SK-N-MC (cell line): ENCODE measurements at places on chromosomes 16 and 17.

GRCh38 chr16:4158143-4159093, 42.2 kb upstream of the ADCY9 start:
- no peak for DNase-seq

DNA sequence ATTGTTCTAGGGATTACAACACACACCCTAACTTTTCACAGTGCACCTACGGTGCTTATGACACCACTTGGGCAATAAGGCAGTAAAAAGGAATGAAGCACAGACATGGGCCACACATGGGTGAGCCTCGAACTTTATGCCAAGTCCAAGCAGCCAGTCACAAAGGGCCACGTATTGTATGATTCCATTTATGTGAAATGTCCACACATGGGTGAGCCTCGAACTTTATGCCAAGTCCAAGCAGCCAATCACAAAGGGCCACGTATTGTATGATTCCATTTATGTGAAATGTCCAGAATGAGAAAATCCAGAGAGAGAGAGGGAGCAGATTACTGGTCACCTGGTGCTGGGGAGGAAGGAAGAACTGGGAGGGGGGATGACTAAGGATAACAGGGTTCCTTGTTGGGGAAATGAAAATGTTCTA, 22.2 kb downstream of the RMI2 start:
- no peak for DNase-seq

DNA sequence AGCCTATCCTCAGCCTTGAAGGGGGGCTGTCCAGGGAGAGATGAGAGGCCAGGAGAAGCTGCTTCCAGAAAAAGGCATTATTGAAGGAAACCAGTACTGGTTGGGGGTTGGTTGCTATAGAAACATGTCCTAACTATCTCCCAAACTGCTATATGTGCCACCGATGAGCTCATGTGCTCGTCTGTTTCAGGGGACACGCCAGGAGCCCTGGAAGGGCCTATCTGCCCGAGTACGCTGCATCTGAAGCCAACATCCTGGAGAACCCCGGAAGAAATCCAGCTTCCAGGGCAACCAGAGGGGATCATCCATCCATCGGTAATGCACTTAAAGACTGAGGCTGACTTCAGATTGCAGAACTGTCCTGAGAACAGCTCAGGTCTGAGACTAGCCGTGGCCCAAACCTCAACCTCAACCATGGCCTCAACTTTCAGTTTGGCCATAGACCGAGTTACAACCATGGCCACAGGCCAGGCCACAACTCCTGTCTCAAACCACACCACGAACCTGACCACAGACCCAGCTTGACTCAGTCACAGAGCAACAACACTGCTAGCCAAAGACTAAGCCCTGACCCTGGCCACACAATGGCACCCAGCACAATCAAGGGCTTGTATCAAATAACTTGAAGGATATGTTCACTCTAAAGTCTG, 10.2 kb downstream of the PITPNM3 start:
- no peak for DNase-seq

DNA sequence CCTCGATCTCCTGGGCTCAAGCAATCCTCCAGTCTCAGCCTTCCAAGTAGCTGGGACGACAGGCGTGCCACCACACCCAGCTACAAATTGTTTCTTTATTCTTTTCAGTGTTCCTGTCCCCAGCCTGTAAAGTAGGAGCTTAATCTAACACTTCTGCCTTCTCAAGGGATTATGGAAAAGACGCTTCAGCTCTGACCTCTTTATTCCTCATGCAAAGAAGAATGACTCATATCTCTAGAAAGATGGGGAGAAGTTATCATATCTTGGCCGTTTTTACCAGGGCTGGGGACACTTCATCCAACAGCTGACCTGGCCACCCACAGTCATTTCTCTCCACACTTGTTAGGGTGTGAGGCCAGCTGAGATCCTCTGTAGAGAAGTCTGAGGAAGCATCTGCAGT, 172.6 kb downstream of the HAPSTR1 start:
- no peak for DNase-seq

GRCh38 chr17:40514013-40514875, 12.8 kb upstream of the TNS4 start:
- DNase-seq = no peak

DNA sequence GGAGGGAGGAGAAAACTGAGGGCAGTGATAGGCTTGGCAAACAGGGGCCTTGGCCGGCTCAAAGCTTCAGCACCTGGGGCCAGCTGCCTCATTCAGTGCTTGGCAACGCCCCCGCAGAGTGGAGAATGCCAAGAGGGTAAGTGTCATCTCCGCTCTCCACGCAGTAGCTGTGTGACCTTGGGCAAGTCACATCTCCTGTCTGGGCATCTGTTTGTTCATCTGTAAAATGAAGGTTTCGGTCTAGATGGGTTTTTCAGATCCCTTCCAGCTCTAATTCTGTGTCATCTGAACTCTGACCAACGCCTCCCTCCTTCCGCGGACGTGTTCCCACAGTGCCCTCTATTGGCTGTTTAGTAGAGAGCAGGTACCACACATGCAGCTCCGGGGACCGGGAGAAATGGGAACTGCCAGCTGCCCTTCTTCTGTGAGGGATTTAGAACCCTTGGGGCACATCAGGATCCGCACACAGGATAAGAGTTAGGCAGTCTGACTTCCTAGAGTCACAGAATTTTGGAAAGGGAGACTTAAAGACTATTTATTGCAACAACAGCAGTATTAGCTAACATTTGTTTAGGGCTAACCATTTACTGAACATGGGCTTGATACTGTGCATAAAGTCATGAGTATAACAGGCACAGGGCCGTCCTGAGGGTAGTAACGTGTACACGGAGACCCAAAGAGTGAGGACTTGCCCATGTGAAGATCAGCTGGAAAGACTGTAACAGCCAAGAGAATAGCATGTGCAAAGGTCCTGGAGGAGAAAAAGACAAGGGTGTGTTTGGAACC, 26.8 kb downstream of the GP2 start:
- no peak for DNase-seq

DNA sequence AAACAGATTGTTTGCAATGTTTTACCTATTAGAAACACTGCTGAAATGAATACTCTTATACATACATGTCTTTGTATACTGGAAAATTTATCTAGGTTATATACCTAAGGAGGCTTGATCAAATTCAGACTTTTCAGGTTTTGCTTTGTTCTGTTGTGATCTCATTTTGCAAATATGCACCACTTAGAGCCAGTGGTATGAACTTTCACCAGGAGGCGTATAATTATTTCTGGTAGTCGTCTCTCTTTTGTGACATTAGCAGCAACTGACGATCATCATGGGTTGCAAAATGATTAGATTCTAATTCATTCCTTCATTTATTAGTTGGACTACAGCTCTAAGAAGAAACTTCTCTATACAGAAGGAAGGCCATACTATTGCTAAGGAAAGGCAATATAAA, 26.9 kb downstream of the AP1G1 start:
- DNase-seq = no peak

GRCh38 chr16:2824626-2825025, 5.5 kb upstream of the ZG16B start:
- DNase-seq = no peak

- DNase-seq = no peak
These were observed 132.2 kb downstream of the SPECC1 start for GRCh38 chr17:20141198-20141972.

DNA sequence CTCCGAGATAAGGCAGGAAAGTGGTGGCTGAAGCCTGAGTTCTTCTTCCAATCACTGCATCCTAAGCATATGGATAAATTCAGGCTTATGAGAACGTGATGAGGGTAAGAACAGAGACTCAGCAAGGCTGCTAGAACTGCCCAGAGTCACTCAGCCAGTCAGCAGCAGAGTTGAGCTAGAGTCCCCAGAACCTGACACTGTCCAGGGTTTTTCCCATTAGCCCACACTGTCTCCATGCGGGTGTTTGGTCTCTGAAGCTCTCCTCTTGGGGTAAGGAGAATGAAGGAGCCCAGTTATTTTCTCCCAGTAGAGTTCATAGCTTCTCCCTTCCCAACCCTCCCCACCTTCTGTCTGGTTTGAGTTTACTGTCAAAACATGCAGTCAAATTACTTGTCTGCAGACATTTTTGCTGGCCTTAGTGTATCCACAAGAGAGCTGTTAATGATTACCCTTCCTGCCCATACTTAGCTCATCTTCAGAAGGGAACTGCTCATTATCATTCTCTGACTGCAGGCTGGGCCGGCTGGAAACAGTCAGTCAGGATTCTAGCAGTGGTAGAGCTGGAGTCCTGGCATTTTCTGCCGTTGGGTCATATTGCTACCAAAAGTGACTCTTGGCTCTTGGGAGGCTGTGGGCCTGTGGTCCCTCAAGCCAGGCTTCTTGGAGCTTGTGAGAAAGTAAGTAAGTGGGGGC, 460.0 kb downstream of the HS3ST3B1 start:
- no peak for DNase-seq

DNA sequence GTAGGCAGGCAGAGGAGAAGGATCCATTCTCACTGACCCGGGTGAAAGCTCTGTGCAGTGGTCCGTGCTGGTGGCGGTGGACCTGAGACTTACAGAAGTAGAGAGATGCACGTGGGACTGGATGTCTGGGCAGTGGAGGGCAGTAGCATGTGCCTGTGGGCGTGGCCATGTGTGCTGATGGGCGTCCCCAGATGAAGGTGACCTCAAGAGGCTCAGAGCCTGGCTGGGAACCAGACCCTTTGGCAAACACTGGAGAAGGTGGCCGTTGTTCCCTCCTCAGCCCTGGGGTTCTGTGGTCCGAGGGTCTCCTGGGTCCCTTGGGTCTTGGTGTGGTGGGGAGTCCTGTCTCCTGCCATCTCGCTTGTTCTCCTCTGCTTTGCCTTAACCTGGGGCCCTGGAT, 15.6 kb downstream of the WSCD1 start:
- DNase-seq = no peak

DNA sequence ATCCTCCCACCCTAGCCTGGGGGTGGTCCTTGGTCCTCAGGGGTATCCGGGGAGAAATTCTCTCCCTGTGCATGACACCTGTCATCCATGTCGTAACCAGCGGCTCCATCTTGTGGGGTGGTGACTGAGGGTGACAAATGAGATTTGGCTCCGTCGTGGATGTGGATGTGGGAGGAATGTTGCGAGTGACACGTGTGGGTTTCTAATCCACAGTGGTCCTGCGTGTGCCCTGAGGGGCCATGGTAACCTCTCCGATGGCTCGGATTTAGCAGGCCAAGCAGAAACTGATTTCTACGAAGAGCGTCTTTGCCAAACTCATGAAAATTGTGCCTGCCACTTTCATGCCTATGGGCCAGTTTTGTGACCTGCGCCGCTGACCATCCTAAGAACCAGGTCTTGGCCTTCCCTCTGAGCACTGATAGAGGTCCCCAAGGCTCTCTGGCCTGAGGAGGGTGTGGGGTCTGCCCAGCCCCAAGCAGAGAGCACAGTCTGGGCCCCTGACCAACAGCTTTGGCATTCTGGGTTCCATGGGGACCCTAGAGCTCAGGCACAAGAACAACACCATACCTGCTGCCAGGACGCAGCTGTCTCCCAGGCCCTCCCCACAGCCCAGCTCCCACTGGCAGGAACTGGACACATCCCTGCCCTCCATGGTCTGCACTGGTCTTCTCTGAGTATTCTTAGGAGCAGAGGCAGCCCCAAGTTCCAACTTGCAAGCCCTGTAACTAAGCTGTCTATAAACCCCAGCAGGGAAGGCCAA, 79.0 kb downstream of the AMFR start:
- DNase-seq = no peak

- DNase-seq = no peak
These were observed 2.4 kb upstream of the PPP1R1B start for GRCh38 chr17:39624313-39624712.

GRCh38 chr17:72640415-72641165, 451.9 kb downstream of the SLC39A11 start:
- no peak for DNase-seq

GRCh38 chr16:56281249-56281805, 90.0 kb downstream of the GNAO1 start:
- no peak for DNase-seq

DNA sequence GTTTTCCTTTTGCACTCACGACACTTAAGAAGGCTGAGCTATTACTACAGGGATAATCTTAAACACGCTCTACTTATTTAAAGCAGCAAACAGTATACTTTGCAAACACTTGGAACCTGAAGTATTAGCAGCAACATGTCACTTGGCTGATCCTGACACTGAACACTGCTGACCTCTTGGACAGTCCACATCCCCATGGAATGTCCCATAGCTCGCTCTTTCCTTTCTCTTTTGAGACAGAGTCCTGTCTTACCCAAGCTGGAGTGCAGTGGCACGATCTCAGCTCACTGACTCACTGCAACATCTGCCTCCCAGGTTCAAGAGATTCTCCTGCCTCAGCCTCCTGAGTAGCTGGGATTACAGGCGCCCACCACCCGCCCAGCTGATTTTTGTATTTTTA, 26.4 kb downstream of the SMYD4 start:
- DNase-seq = no peak

- DNase-seq = no peak
These were observed 59.0 kb downstream of the SPACA3 start for GRCh38 chr17:33050611-33051140.

GRCh38 chr16:49776085-49776595, 79.8 kb downstream of the ZNF423 start:
- DNase-seq = no peak

DNA sequence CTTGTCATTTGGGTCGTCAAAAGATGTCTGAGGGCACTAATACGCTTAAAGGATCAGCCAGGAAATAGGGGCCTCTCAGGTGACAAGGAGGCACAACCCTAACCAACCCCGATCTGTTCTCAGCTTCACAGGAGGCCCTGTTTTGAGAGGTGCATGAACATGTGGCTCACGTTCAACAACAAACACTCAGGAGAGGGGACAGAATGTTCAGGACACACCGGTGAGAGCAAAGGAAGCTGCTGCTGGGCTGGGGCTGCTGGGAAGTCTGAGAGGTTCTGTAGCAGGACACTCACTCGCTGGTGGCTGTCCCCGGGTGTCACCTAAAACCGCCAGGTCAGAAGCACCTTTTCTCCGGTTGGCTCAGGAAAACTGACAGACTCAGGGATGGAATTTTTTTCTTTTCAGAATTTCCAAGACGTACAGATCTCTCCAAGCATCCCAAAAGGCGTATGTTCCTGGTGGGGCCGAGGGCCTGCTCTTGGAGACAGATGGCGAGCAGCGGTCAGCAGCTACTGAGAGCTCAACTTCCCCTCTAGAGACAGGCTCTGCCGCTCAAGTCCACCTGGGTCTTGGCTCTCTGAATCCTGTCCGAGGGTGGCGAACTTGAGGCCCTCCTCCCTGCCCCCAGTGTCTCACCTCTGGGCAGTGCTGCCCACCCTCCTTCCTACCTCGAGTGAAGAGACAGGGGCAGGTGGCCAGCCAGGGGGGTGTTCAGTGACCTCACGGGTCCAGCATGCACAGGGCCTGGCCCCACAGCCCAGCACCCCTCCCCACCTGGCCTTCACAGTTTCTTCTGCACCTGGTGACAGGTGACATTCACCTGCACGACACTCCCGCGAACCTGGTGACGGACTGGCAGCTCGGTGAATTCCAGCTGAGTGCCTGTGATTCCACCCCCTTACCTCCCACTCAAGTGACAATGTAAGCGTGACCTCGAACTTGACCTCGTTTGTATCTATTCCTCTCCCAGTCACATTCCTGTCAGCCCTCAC, 22.9 kb downstream of the CLUH start:
- DNase-seq = no peak

- no peak for DNase-seq
These were observed 444.7 kb downstream of the HS3ST3B1 start for GRCh38 chr17:14745541-14745940.
